Muscle of leg (tissue), 16 donors: ENCODE measurements at places on chromosomes 4 and X. TPM values are rescaled to one million over a fixed set of nuclear protein-coding genes. Genes with fewer than 3 reads are reported as not detected.

DNA sequence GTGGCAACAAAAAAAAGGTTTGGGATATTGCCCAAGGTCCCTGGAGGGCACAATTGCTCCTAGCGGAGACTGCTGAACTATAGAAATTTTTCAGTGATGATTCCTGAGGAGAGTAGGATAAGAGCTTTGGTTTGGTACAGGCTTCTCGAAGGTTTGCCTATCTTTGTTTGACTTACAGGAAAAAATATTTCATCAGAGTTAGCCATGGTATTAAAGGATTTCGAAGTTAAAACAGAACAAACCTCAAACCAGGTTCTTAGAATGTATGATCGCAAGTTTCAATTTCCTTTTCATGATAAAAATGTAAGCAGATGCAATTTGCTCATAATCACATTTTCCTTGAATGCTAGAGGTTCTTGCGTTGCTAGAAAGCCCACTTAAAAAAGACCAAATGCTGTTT is 1.7 kb downstream of the EGFL6 start:
- DNase-seq: no peak

GRCh38 chr4:186724058-186724863 is 605 bp upstream of the FAT1 start:
- peak; percentile 80 for DNase-seq

The RAB41 gene
- 0.65 TPM for polyA plus RNA-seq

The L1CAM gene
- 3.0 TPM for polyA plus RNA-seq

DNA sequence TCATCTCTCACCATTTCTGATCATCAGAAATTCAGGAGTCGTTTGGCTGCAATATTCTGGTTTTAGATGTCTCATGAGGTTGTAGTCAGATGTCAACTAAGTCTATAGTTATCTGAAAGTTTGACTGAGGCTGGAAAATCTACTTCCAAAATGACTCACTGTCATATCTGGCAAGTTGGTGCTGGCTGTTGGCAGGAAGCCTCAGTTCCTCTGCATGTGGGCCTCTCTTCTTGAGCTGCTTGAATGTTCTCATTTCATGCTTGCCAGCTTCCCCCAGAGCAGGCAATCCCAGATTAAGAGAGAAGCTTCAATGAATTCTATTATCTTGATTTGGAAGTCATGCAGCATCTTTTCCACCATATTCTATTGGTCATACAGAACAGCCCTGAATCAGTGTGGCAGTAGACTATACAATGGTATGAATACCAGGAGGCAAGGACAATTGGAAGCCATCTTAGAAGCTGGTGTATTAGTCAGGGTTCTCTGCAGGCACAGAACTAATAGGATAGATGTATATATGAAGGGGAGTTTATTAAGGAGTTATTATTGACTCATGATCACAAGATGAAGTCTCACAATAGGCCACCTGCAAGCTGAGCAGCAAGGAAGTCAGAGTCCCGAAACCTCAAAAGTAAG is 46.8 kb upstream of the ELF2 start:
- DNase-seq: peak; percentile 24

DNA sequence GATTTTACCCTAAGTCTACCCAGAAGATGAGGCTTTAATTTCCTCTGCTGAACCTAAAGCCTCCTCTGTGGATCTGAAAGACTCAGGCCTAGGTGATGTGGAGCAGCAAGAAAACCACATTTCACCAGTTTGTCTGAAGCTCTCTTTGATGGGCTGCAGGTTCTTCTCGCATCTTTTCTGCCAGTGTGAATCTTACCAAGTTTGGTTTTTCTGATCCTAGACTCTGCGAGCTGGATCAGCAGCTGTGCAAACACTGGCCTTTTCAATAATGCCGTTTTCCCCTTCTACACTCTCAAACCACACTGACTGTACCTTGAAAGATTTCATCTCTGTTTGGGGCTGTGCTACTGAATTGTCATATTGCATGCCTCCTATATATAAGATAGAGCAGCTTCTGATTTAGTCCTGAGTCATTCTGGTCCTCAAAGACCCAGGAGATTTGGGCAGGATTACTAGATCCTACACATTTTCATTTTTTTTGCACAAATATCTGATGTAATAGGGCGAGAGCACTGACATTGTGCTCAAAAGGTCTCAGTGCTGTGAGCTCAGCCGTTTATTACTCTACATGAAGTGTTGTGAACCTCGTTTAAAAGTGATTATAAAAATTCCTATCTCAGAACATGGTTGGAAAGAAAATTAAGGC is 133.6 kb upstream of the FAM9C start:
- no peak for DNase-seq

GRCh38 chr4:2685541-2685940 is 70.6 kb downstream of the TNIP2 start:
- no peak for DNase-seq

The ATP1B4 gene
- 157 TPM for polyA plus RNA-seq

DNA sequence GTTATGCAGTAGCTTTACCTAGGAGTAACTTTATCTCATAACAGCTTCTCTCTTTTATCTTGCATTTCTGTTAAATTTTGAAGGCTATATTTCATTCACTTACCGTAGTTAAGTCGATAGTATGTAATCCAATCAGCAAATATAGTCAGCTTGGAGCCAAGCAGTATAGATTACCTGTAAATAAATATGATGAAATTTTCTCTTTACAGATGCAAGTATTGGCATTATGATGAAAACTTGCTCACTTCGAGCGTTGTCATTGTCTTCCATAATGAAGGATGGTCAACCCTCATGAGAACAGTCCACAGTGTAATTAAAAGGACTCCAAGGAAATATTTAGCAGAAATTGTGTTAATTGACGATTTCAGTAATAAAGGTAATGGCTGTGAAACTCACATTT is 42.3 kb downstream of the HMGB2 start:
- no peak for DNase-seq

The GRID2 gene
- 0.32 TPM for polyA plus RNA-seq

- peak; percentile 70 for DNase-seq
Measured at GRCh38 chr4:94588896-94589693, 137.4 kb downstream of the PDLIM5 start.

The HPGD gene
- polyA plus RNA-seq: 7.9 TPM

DNA sequence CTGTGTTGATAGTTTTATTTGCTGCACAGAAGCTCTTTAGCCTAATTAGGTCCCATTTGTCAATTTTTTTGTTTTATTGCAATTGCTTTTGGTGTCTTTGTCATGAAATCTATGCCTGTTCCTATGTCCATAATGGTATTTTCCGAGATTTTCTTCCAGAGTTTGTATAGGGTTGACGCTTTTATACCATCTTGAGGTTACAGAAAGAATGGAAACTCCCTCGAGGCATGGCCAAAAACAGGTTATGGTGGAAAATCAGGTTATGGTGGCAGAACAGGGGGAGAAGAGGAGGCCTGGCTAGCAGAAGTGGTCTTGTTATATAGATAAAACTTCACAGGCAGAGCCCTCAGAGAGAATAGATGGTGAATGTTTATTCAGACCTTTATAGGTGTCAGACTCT is 21.6 kb downstream of the OPHN1 start:
- DNase-seq: no peak

The MAP9 gene
- 3.3 TPM for polyA plus RNA-seq

DNA sequence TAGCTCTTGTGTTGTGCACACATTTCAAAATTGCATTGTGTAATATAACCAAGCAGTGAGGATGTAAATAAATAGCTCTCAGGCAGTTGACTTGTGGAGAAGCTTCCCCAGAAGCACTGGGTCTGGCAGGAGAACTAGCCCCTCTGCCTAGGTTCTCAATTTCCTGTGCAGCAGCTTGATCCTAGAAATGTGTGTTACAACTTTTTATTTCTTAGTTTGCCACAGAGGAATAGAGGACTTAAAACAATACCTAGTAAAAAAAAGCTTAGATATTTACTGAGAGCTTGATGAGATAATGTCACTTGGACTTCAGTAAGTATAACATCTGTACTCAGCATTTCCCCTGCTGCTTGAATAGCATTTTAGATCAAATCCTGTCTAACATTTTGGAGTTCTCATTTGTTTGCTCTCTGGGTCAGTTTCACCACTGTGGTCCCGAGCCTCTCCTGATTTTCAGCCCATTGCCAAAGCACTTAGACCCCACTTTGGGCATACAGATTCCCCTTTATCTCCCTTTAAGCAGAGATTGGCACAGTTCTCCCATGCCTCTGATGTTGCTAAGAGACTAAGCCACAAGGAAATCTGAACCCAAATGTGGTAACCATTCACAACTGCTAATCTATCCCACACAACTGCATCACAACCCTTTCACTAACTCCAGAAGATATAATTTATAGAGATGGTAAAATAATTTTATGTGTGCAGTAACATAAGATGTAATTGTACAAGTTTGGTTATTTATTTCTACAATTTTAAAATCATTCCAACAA is 98.2 kb upstream of the NRK start:
- DNase-seq: peak; percentile 84

The SOD3 gene
- 31.1 TPM for polyA plus RNA-seq

GRCh38 chr4:143109376-143109775 is 75.3 kb upstream of the USP38 start:
- DNase-seq: peak; percentile 63
